ENCODE measurements at places on chromosomes 16 and 17. TPM values are rescaled to one million over a fixed set of nuclear protein-coding genes. Genes with fewer than 3 reads are reported as not detected.

MT4 gene
- total RNA-seq: not detected

SLFN12 gene
- total RNA-seq: not detected

INCA1 gene
- total RNA-seq: 1.5 TPM

KRT24 gene
- total RNA-seq: not detected

KANSL1 gene
- 23.2 TPM for total RNA-seq

CDC42EP4 gene
- 78.7 TPM for total RNA-seq

HOXB2 gene
- 1.1 TPM for total RNA-seq

HAS3 gene
- total RNA-seq: 51.4 TPM

CTRL gene
- total RNA-seq: 1.5 TPM

ICAM2 gene
- total RNA-seq: not detected

TOP2A gene
- 231 TPM for total RNA-seq

HNF1B gene
- total RNA-seq: 27.4 TPM

MPV17L gene
- total RNA-seq: 4.9 TPM

KRT28 gene
- not detected for total RNA-seq

GFAP gene
- total RNA-seq: 0.61 TPM

ITGAD gene
- total RNA-seq: not detected

CCDC92B gene
- 0.15 TPM for total RNA-seq

KRTAP9-2 gene
- not detected for total RNA-seq

CD19 gene
- total RNA-seq: not detected

EPX gene
- not detected for total RNA-seq

SOST gene
- not detected for total RNA-seq

ABCA9 gene
- total RNA-seq: not detected

GRAP gene
- 0.28 TPM for total RNA-seq

CALB2 gene
- 7.8 TPM for total RNA-seq

PRSS27 gene
- 1.8 TPM for total RNA-seq

KIFC3 gene
- 184 TPM for total RNA-seq

PPY gene
- not detected for total RNA-seq

TMEM235 gene
- total RNA-seq: not detected

BCL6B gene
- total RNA-seq: not detected

SCGB1C2 gene
- total RNA-seq: not detected

SEPTIN1 gene
- total RNA-seq: 1.9 TPM

HBM gene
- not detected for total RNA-seq

TP53TG3 gene
- total RNA-seq: 0.45 TPM

TP53TG3D gene
- 1.00 TPM for total RNA-seq

KRTAP2-2 gene
- not detected for total RNA-seq

SOX8 gene
- total RNA-seq: 1.5 TPM

AGRP gene
- total RNA-seq: not detected

ATP2A3 gene
- 4.6 TPM for total RNA-seq

PTGES3L gene
- total RNA-seq: 1.4 TPM
